ENCODE measurements at places on chromosomes 4 and X.
A peak's percentile ranks its signal among the peaks of the same experiment; 100 is the strongest.

DNA sequence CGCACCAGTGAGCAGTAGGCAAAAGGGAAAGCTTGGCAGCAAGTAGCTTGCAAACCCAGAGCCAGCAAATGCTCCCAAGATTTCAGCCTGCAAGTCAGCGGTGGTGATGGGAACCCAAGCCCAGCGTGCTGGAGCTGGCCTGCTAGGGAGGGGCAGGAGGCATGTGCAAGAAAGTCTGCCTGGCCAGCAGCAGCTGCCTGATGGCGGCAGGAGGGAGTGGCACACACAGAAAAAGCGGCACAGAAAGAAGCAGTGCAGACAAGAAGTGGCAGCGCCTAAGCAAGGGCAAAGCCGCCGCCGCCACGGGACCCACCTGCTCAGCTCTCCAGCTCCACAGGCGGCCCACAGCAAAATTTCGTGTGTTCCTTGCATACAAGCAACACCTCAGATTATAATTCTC, 1206.5 kb upstream of the PABPC4L start:
- DNase-seq = no peak

DNA sequence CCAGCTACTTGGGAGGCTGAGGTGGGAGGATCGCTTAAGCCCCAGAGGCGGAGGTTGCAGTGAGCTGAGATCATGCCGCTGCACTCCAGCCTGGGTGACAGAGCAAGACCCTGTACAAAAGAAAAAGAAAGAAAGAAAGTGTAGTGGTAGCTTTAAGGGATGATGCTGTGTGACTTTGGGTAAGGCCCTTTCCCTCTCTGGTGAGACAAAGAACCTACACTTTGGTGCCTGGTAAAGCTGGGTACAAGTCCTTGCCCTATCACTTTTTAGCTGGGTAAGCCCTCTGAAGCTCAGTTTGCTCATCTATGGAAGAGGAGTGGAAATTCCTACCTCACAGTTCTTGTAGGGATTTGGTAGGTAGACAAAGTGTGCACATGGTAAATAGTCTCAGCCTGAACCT, 1.7 kb upstream of the IQSEC2 start:
- no peak for DNase-seq

GRCh38 chrX:153334654-153335295, 822 bp downstream of the ZNF275 start:
- no peak for DNase-seq

DNA sequence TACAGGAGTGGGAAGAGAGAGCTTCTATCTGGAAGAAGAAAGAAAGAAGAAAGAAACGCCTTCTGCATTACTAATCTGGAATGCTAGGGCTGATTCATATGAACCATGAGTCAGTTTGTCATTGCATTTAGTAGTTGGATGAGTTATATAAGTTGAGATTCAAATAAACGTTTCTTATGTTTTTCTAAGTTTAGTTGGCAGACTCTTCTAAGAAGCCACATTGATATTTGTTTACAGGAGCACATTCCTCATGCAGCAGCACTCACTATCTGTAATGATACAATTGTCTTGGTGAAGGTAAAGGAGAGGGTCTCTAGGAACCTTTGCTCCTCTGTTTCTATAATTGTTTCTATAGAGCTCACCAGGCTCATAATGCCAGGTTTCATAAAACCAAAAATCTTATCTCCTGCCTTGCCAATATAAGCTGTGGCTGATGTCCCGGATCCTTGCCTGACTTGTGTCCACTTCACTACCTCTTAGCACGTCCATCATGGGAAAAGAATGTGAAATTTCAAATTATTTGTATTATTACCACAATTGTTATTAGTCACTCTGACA, 39.5 kb downstream of the HOPX start:
- DNase-seq = no peak

- DNase-seq = no peak
These were observed 30.2 kb upstream of the GNPDA2 start for GRCh38 chr4:44756559-44756958.

- no peak for DNase-seq
These were observed 279.3 kb upstream of the BMP3 start for GRCh38 chr4:80751200-80751599.

DNA sequence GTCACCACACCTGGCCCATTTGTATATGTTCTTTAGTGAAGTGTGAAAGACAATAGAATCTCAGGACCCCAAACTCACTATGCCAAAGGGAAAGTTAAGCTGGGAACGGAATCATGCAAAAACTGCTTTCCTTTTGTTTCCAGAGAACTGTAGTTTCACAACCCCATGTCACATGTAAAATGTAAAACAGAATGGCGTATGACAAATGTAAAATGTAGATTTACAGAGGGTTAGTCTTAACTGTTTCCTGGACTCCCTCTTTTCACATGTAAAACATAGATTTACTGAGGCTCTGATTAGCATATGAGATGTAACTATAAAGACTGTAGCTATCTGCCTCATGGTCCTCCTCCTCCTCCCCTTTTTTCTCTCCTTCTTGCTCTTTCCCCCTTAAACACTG, 66.3 kb downstream of the ABLIM2 start:
- no peak for DNase-seq

- no peak for DNase-seq
These were observed 100.7 kb upstream of the GRPR start for GRCh38 chrX:16022580-16023200.

- no peak for DNase-seq
These were observed 200.5 kb downstream of the FAM133A start for GRCh38 chrX:93874554-93874953.

DNA sequence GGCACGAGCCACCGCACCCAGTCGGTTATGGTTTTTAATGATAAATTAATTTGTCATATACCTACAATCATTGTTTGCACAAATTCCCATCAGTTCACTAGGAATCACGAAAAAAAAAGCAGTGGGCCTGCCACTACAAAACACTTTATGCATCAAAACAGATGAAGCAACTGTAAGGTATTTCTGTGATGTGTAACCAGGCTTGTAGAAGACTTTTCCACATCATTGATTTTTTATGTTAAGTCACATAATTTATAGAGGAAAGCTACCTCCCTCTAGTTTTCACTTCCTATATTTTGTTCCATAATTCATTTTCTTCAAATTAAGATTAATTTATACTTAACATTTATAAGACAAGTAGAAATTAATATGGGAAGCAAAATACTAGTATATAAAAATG, 6.7 kb upstream of the FAM200B start:
- no peak for DNase-seq

DNA sequence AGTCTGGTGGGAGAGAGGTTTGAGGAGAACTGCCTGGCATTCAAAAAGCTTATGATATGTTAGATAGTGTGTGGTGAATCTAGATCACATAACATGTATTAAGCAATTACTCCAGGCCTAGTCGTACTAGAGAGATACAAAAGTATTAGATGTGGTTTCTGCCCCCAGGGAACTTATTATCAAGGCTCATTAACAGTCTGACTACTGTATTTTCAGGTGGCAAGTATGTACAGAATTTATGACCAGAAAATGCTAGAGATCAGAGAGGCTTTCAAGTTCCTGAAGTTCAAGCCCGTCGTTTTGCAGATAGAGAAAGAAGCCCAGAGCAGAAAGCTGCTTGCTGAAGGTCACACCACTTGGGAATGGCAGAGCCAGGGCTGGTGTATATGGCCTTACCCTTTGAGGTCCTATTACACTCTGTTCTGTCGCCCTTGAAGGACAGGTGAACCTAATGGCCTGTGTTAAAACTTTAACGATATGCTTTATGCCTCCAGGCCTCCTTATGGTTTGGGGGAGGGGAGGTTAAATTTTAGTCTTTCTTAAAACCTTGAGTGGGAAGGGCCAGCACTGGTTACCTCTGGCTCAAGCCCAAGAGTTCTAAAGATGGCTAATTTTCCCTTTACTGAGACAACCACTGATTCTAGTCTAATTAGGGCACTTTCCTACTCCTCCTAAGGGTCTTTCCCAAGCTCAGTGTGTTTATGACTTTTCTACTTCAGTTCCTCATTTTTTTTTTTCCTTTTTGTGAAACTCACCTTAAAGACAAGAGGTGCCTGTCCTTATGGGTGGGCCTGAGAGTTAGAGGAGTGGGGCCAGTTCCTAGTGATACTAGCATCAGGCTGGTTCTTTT, 19.9 kb downstream of the TMEM164 start:
- DNase-seq = no peak

GRCh38 chrX:53476371-53476770, 42.2 kb upstream of the HSD17B10 start:
- no peak for DNase-seq

- DNase-seq = no peak
These were observed 473.0 kb downstream of the SPRY1 start for GRCh38 chr4:123869286-123870215.

DNA sequence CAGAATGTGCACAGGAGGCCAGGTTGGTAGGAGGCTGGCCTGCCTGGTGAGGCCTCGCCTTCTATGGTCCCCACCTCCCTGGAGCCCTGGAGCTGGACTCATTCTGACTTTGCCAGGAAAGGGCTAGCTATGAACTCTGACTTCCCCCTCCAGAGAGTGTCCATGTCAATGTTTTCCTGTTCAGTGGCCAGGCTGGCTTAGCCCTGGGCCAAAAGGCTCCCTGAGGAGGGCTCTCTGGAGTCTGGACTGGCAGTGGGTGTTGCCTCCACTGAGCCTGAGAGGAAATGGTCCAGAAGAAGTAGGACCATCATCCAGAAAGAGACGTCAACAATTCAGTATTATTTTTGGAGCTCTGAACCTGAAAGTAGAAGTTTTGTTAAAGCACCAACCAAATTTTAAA, 178.7 kb downstream of the CHIC2 start:
- DNase-seq = no peak

DNA sequence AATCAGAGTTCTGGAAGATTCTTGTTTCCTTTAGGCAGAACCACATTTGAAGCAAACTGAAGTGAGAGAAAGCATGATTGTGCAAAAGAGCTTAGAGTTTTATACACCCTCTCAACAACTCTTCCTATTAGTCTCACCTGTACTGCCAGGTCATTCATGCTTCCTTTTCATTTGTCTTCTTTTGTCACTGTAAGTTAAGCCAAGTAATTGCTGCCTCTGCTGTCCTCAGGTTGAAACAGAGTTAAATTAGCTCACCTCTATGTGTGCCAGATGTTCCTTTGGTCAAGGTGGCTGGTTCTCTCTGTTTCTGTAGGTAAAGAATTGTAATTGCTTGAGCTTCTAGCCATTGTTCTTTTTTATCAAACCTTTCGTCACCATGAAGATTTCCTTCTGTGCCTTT, 41.1 kb upstream of the HPGD start:
- no peak for DNase-seq

- DNase-seq = peak; percentile 16
These were observed 27.2 kb downstream of the HTR2C start for GRCh38 chrX:114611018-114611619.

- DNase-seq = no peak
These were observed 159.1 kb upstream of the HS3ST1 start for GRCh38 chr4:11587797-11588196.

- no peak for DNase-seq
These were observed 30.0 kb downstream of the ITM2A start for GRCh38 chrX:79336869-79337815.

DNA sequence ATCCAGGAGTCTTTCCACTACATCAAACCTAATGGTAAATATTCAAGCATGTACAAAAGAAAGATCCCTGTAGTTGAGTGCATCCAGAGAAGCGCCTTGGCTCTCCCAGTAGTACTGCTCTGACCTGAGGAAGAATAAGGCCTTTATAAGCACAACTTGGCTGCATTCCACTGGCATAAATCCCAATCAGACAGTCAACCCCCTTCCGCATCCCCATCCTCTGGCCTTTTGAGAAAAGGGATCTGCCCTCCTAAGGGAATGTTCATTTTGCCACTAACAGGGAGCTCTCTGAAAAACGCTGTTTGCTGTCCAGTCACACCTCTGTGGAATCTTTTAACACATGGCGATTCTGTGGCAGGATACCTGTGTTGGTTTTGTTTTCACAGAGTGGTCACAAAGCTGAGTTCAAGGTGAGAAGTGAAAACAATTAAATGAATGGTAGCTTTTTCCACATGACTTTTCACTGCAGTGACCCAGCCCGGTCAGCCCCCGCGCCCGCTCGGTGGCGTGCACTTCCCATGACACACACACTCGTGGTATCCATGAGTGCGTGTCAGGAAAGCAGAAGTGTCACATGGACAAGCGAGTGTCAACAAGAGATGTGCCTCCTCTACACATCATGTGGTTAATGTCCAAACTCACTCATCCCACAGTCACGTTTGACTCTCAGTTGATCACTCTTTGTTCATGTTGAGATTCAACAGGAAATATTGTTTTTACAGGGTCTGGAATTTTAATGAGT, 112.2 kb upstream of the ENPP6 start:
- no peak for DNase-seq

DNA sequence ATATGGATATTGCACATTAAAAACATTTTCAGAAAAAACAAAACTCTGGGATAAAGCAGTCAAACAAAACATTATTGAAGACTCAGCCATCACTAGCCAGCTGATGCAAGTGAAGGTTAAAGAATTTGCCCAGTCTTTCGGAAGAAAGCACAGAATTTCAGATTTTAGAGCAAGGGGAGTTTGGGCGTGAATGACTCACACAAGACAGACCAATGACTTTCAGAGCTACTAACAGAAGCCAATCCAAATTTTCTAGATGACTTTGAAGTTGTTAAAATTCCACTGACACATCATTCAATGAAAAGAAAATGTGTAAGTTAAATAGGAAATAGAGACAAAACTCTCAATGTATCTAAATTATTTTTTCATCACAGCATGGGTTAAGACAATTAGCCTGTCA, 4.0 kb downstream of the MRFAP1L1 start:
- peak; percentile 65 for DNase-seq

DNA sequence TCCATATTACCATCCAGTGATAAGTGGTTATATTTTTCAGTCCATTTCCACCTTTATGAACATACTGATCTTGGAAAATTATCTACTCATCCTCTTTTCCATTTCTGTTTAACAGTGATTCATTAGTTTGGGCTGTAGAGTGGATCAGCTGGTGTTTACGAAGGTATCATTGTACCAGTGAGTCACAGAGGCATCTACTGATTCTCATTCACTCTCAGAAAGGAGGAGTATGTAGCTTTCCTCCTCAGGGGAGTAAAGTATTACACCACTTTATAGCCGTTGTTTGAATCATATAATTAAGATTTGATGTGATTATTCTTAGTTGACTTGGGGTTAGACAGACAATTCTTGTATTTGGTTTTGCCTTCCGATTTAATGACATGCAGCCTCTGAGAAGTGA, 74.7 kb downstream of the GALNT7 start:
- DNase-seq = no peak
